ENCODE measurements at places on chromosomes 7 and 10. TPM values are rescaled to one million over a fixed set of nuclear protein-coding genes. Genes with fewer than 3 reads are reported as not detected.

C10orf53 gene
- total RNA-seq: not detected

GDF2 gene
- total RNA-seq: not detected

BLNK gene
- 5.5 TPM for total RNA-seq

SORBS1 gene
- 0.72 TPM for total RNA-seq

CALCR gene
- not detected for total RNA-seq

All from tracheal epithelial cell (primary cell).